ENCODE measurements at places on chromosomes 4 and X.

GRCh38 chr4:24928708-24929107, 15.9 kb upstream of the CCDC149 start:
- no peak overlapping the region for H3K27ac ChIP-seq
- no peaks in the 10 kb centered on the region for H3K4me1 ChIP-seq
- no peaks in the 10 kb centered on the region for H3K27me3 ChIP-seq
- H3K36me3 ChIP-seq = no peaks in the 10 kb centered on the region

DNA sequence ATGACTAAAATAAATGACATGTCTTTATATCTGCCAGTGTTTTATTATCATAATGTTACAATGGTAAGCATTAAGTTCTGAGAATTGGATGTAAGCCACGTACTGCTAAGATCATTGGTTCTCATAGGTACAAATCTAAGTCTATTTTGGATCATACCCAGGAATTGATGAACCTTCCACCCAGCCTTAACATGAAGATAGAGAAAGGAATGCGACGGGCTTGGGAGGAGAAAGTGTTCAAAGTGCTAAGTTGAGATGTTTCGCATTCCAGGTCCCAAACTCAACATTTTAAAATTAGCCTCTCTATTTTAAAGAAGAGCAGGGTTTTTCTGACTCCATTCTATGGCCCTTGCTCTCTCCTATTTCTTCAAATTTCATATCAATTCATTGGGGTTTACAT, 54.9 kb upstream of the FRAS1 start:
- H3K27me3 ChIP-seq = no peaks in the 10 kb centered on the region
- H3K4me3 ChIP-seq = no peak overlapping the region
- H3K36me3 ChIP-seq = no peaks in the 10 kb centered on the region
- DNase-seq = no peak
- H3K4me1 ChIP-seq = no peaks in the 10 kb centered on the region

GRCh38 chrX:129574214-129574613, 34.2 kb downstream of the OCRL start:
- DNase-seq = no peak
- H3K27ac ChIP-seq = no peak overlapping the region
- H3K36me3 ChIP-seq = no peaks in the 10 kb centered on the region
- no peaks in the 10 kb centered on the region for H3K4me1 ChIP-seq

- H3K36me3 ChIP-seq = no peaks in the 10 kb centered on the region
- H3K27ac ChIP-seq = no peak overlapping the region
- no peaks in the 10 kb centered on the region for H3K4me1 ChIP-seq
Observed at GRCh38 chrX:151393514-151393913, 3.5 kb upstream of the VMA21 start.

- H3K4me3 ChIP-seq = no peak overlapping the region
- H3K27me3 ChIP-seq = no peaks in the 10 kb centered on the region
- DNase-seq = no peak
- H3K4me1 ChIP-seq = no peaks in the 10 kb centered on the region
- peaks cover 8% of the 10 kb centered on the region for H3K36me3 ChIP-seq
- no peak overlapping the region for H3K27ac ChIP-seq
Observed at GRCh38 chr4:88725986-88726385, 28.4 kb upstream of the NAP1L5 start.

DNA sequence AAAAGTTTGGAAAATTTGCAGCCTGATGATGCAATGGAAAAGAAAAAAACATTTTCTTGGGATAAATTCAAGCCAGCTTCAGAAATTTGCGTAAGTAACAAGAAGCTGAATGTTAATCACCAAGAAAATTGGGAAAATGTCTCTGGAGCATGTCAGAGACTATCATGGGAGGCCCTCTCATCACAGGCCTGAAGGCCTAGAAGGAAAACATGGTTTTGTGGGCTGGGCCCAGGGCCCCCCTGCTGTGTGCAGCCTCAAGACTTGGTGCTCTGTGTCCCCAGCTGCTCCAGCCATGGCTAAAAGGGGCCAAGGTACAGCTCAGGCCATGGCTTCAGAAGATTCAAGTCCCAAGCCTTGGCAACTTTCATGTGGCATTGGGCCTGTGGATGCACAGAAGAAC, 1049.8 kb upstream of the GRIA3 start:
- H3K27me3 ChIP-seq = no peaks in the 10 kb centered on the region
- H3K27ac ChIP-seq = no peak overlapping the region
- no peaks in the 10 kb centered on the region for H3K36me3 ChIP-seq
- no peaks in the 10 kb centered on the region for H3K4me1 ChIP-seq

GRCh38 chrX:46258356-46258755, 286.9 kb downstream of the ZNF674 start:
- DNase-seq = no peak
- H3K4me1 ChIP-seq = no peaks in the 10 kb centered on the region
- H3K27ac ChIP-seq = no peak overlapping the region
- no peaks in the 10 kb centered on the region for H3K36me3 ChIP-seq
- no peaks in the 10 kb centered on the region for H3K27me3 ChIP-seq

GRCh38 chr4:146340798-146341197, 126.5 kb downstream of the REELD1 start:
- H3K4me3 ChIP-seq = no peak overlapping the region
- no peaks in the 10 kb centered on the region for H3K4me1 ChIP-seq
- no peak for DNase-seq
- no peak overlapping the region for H3K27ac ChIP-seq
- no peaks in the 10 kb centered on the region for H3K27me3 ChIP-seq

- no peak for DNase-seq
- no peaks in the 10 kb centered on the region for H3K27me3 ChIP-seq
- H3K27ac ChIP-seq = no peak overlapping the region
- H3K36me3 ChIP-seq = no peaks in the 10 kb centered on the region
- H3K4me1 ChIP-seq = peaks cover 9% of the 10 kb centered on the region
- H3K4me3 ChIP-seq = no peak overlapping the region
Observed at GRCh38 chr4:74033739-74034138, 4.8 kb downstream of the CXCL3 start.

- DNase-seq = peak; percentile 38
- no peaks in the 10 kb centered on the region for H3K4me1 ChIP-seq
- no peaks in the 10 kb centered on the region for H3K27me3 ChIP-seq
Observed at GRCh38 chrX:69615779-69616456, at the start of gene EDA. Gene EDA (plus strand): TSS chrX:69616113.

DNA sequence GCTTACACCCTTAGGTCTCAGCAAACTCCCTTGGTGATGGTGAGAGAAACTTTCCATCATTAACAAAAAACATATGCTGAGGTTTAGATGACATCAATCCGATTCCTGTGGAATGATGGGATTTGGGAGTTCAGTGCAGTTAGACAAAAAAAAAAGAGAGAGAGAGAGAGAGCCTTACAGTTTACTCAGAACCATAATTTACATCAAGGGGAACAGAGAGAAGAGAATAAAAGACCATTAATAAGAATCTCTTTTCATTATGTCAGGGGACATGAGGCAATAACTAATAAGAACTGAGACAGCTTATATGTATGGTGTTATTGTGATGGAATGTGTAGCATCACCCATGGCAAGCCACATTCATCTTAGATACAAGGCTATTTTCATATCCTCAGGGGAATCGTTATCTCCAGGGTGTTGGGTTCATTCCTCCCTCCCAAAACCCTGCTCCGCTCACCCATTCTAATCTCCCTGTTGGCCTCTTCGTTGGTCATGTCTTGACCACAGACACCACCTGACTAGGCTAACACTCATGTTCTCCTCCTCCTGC, 175.7 kb upstream of the MXRA5 start:
- H3K4me1 ChIP-seq = no peaks in the 10 kb centered on the region
- DNase-seq = no peak
- no peak overlapping the region for H3K4me3 ChIP-seq
- no peaks in the 10 kb centered on the region for H3K36me3 ChIP-seq
- no peaks in the 10 kb centered on the region for H3K27me3 ChIP-seq

DNA sequence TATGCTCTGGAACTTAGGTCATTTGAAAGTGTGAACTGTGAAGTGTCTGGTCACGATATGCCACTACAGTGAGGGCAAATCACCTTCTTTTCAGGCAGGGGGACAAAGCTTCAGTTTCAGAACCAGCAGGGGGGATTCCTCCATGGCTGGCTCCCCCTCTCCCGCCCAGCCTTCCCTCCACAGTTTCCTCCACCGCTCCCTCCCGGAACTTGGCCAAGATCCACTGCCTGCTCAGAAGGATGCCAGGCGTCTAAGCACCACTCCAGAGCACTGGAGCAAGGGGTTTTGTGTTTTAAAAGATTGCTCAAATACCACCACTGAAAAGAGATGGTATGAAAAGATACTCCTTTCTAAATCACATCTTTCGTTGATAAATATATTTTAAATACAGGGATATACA, 126.9 kb downstream of the ELOVL6 start:
- H3K27me3 ChIP-seq = no peaks in the 10 kb centered on the region
- no peak for DNase-seq
- no peaks in the 10 kb centered on the region for H3K4me1 ChIP-seq

DNA sequence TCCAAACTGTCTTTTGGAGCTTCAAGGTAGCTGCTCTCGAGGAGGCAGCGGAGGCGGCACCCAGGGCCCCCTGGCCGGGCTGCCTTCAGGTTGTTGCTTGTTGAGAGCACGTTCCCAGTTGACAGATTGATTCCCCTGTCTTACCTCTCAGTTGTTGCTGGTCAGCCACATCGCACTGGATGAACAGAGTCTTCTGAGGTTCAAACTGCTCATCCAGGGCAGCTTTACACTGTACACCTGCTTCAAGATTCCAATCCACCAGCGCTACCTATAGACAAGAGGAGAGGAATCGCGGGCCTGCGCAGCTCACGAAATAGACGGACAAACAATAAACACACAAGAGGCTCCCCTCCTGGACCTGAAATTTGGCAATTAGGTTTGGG, 497 bp downstream of the HPGD start:
- no peak for DNase-seq
- no peaks in the 10 kb centered on the region for H3K4me1 ChIP-seq

DNA sequence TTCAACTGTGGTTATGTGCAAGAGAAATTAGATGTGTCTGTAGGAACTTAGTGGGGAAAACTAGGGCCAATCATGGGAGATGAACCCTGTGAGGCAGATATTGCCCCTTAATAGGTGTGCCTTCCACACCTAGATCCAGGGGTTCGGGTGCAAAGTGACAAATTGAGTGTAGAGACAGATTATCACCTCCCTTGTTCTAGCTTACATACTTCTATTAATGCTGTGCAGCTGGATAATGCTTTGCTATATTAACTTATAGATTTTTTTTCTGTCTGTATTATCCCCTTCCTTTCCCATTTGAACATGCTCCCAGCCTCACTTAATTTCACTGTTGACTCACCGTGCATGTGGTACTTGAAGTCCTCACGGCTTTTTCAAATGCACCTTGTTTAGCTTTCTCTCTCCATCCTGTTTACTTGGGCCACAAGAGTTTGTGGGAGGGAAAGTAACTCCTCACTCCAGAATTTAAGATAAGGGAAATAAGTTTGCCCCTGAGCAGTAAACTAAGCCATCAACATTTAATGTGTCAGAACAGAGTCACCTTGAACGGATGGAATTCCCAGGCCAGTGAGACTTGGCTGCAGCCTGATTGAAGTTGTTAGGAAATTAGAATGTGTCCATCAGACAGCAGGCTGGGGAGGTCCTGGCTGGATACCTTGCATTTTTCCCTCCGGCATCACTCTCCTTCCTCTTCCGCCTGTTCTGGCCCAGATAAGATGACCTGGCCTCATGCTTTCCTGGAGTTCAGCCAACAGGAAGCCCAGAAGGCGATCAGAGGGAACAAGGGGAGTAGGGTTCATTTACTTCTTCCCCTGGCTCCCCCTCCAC, 478.4 kb downstream of the BCOR start:
- H3K4me3 ChIP-seq = no peak overlapping the region
- peaks cover 6% of the 10 kb centered on the region for H3K4me1 ChIP-seq
- H3K36me3 ChIP-seq = no peaks in the 10 kb centered on the region
- H3K27me3 ChIP-seq = no peaks in the 10 kb centered on the region

GRCh38 chrX:110938977-110939732, 143.5 kb upstream of the CHRDL1 start:
- no peaks in the 10 kb centered on the region for H3K27me3 ChIP-seq
- H3K36me3 ChIP-seq = no peaks in the 10 kb centered on the region
- no peaks in the 10 kb centered on the region for H3K4me1 ChIP-seq
- H3K27ac ChIP-seq = no peak overlapping the region

- H3K27ac ChIP-seq = no peak overlapping the region
- H3K4me1 ChIP-seq = no peaks in the 10 kb centered on the region
- no peaks in the 10 kb centered on the region for H3K36me3 ChIP-seq
- DNase-seq = no peak
- no peak overlapping the region for H3K4me3 ChIP-seq
Observed at GRCh38 chr4:181971973-181972372, 271.2 kb upstream of the TENM3 start.

DNA sequence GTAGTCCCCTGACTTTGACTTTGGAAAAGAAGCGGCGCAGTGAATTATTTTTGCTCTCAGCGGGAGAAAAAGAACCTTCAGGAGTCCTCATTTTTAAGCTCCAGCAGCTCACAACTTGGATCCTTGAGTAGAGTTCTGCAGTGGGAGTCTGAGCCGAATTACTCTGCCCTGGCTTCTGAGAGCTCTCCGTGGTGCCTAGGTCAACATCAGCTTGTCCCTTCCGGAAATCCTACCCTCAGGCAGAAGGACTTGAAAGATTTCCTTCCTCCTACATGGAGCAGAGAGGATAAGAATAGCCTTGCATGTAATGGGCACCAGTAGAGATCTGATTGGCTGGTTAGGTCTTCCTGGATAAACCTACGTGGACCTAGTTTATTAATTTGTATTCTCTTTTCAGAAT, 549.7 kb upstream of the TENM3 start:
- no peak overlapping the region for H3K4me3 ChIP-seq
- H3K36me3 ChIP-seq = no peaks in the 10 kb centered on the region
- no peak for DNase-seq
- H3K27ac ChIP-seq = no peak overlapping the region
- no peaks in the 10 kb centered on the region for H3K27me3 ChIP-seq
- H3K4me1 ChIP-seq = no peaks in the 10 kb centered on the region

DNA sequence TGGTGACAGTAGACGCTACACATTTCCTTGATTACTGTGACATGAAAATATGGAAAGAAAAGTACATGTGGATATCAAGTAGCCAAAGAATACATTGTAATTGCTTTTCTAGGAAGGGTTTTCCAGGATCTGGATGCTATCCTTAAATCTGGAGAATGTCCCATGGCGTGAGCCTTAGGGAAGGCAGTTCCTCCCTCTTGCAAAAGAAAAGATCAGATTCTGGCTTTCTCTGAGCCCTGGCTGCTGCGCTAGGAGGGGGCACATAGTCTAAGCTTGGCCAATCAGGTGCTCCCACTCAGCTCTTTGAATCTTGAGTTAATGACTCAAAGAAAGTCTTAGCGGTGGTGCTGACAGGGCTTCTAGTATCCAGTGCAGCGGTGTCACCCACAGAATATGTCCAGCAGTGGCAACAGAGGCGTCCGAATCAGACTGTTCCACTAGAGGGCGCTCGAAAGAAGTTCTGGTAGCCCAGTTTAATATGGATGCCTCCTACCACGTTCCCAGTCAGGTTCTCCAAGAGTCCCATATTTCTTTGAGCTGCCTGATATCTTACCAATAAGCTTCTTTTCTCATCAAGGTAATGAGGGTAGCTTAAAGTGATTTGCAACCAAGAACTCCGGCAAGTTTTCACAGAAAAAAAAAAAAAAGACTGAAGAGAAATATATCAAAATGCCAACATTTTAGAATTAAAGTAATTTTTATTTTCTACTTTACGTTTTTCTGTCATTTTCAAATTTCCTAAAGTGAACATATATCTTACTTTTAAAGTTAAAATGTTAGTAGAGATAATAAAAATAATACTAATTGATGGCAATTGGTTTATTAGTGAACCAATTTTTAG, 213.4 kb upstream of the S100G start:
- H3K4me3 ChIP-seq = no peak overlapping the region

GRCh38 chrX:41167888-41168287, 82.6 kb downstream of the USP9X start:
- H3K27ac ChIP-seq = no peak overlapping the region
- no peaks in the 10 kb centered on the region for H3K4me1 ChIP-seq
- H3K4me3 ChIP-seq = no peak overlapping the region

Data from tibial nerve (tissue), 4 donors.